ENCODE measurements at places on chromosomes 2 and 18.

DNA sequence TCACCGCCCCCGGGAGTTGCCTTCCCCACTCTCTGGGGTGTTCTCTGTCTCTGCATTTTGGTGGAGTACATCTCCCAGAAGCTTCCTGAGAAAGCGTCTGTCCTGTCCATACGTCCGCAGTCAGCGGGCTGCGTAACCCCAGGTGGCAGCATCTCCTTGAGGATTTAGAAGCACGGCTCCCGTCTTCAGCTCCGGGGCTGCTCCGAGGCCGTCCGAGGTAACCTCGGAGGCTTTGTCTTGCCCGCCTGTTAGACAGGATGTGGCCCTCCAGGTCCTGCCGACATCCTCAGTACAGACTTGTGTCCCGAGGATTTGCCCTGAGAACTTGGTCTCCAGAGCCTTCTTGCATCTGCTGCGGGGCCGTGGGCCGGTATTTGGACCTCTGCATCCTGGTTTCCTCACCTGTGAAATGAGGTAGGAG is 58.4 kb downstream of the CTDP1 start:
- no peak for DNase-seq

DNA sequence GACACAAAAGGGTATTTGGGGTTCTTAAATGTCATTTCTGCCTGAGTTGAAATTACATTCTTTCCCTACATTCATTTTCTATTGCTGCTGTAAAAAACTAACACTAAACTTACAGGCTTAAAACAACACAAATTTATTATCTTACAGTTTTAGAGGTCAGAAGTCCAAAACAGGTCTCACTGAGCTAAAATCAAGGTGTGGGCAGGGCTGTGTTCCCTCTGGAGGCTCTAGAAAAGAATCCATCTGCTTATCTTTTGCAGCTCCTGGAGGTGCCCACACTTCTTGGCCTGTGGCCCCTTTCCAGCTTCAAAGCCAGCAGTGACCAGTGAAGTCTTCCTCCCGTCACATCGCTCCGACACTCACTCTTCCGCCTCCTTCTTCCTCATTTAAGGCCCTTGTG is 23.2 kb upstream of the SLC1A4 start:
- DNase-seq, result no peak

- DNase-seq, result no peak
These were observed 174.0 kb downstream of the SMAD2 start for GRCh38 chr18:47756364-47757016.

DNA sequence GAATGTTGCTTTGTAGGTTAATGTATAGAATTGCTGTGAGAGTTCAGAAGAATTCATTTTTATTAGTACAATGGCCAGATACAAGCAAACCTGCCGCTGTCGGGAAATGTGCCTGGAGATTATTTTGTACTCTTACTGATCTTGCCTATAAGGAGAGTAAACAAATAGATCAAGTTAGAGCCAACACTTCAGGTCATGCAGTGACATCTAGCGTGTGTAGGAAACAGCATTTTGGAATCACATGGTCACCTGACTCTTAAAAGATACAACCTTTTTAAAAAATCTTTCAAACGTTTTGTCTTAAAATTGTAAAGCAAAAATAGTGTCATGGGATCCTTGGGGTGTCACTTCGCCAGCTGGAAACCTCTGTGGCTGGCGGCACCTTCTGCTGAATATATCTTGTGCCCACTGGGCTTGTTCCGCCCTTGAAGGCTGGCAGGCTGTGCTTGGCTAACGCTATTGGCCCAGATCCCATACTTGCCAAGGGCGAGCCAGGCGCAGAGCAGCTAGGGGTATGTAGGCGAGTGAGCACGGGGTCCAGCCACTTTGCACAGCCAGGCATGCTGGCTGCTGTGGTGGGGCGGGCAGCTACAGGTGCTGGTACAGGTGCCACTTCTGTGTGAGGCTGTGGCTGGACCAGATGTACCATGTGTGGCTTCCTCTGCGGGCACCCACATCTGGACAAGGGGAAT is 19.5 kb upstream of the RPRM start:
- DNase-seq, result no peak

GRCh38 chr2:239154971-239155805 is 245.6 kb downstream of the HDAC4 start:
- no peak for DNase-seq

DNA sequence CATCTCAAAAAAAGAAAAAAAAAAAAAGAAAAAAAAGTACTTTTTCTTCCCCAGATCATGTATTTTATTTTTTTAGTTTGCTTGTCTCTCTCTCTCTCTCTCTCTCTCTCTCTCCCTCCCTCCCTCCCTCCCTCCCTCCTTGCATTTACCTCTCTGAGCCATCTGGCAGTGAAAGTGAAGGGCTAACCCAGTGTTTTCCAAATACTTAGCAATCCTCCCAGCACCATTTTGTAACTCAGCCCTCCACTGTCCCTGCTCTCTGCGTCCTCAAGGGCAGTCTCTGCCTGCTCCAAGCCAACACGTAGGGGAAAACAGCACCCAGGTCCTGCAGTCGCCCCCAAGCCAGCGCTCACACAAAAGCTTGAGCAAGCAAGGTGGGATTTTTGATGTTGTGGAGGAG is 19.6 kb upstream of the TEX44 start:
- no peak for DNase-seq

- DNase-seq, result no peak
These were observed 105.0 kb upstream of the RASGRP3 start for GRCh38 chr2:33371304-33372090.

- DNase-seq, result peak; percentile 33
These were observed 17.3 kb downstream of the PIK3C3 start for GRCh38 chr18:41972067-41972925.

DNA sequence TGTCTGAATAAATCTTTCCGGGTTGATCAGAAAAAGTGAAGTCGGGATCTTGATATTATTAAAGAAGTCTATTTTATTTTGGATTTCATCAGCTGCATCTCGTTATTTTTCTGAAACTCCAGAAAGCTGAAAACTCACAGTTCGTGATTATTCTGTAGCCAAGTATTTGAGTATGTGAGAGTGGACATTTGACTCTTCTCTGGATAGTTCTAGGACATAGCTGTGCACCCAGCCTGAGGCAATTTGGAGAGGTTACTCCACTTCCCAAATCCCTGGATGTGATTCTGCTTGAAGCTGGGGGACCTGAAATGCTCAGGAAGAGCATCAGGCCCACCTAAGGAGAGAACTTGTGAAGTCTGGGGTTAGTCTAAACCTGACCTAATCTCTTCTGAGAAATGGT is 117.6 kb upstream of the PID1 start:
- DNase-seq, result no peak

- no peak for DNase-seq
These were observed 15.9 kb downstream of the SMAD7 start for GRCh38 chr18:48934723-48935432.

DNA sequence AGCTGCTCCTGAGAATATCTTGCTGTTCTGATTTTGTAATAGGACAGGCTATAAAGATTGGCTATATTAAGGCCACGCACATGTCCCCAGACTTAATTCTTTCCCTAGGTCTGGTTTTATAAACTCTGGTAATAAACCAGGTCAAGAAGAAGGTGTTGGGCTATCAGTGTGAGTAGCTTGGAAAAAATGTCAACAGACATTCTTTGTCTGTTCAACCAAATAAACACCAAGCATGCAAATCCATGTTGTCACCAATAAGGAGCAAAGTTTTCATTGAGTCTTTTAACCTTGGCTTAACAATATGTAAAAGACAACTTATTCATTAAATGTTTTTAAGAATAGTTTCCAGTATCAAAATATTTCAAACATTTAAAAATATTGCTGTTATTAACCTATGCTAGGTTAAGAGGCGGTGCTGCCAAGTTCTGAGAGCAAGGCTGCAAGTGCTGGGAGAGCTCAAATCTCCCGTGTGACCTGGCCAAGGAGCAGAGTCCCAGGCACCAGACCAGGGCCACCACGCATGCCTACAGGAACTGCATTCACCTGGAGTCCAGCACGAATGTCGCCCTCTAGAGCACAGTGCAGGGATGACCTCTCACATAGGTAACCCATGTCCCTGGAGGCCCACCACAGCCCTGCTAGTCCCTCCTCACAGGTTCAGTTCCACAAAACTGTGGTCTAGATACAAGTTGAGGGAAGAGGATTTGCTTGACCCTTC is 120.5 kb upstream of the POU3F3 start:
- DNase-seq, result no peak

DNA sequence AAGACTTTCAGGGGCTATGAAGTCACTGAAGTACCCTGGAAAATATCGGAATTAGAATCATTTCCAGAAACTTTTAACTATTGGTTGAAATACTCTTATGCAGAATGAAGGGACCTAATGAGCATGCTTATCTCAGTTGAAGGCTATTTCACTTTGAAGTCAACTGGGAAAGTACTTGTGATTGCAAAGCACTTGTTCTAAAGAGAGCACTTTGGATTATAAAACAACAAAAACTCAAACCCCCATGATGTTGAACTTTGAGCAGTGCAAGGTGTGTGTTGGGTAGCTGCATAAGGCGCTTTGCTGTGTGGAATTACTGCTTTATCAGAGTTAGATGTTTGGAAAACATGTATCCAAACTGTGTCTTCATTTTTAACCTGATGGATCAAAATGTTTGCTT is 12.0 kb upstream of the MGAT5 start:
- DNase-seq, result no peak

GRCh38 chr2:237214030-237214675 is 128.5 kb downstream of the COPS8 start:
- no peak for DNase-seq

DNA sequence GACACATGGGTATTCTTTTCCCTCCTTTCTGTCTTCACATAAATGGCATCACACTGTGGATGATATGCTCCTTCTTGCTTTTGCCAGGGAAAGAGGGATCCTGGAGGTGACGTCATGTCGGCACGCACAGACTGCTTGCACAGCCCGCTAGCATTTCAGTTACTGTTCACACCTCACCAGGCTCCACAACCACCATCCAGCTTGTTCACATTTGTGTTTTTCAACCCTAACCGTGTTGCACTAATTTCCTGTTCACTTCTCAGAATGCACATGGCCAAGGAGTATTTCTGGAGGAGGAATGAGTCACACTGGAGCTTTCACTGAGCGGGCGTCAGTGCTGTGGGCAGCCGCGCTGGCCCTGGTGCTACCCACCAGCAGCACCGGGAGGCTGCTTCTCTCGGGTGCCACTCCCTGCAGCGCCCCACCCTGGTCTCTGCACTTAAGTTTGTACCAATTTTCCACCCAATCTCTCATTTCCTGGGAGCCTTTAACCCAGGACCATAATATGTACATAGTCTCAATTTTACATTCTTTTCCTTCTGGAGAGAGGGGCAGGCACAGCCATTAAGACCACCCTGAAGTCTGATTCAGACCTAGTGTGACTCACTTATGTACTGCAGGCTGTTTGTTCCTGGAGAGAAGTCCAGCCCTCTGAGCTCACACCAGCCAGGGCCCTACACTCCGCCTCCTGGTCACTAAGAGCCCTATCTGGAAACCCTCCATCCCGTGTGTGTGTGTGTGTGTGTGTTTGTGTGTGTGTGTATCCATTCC is 65.1 kb downstream of the MBP start:
- DNase-seq, result peak; percentile 76

DNA sequence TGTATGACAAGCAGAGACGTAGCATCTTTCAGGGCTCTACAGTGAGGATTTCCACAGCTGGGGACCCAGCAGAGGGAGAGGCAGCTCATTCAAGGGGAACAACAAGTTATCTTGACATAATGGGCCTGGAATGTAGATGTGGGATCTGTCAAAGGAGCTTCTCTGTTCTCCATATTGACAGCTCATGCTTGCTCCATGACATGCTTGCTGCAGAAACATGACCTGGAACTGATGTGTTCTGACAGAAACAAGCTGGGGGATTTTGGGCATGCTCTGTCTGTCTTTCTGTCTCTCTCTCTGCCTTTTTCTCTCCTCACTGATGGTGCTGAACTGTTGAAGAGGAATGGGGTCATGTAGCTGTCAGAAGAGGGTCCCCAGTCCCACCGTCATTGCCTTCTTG is 79.6 kb downstream of the MMADHC start:
- no peak for DNase-seq

DNA sequence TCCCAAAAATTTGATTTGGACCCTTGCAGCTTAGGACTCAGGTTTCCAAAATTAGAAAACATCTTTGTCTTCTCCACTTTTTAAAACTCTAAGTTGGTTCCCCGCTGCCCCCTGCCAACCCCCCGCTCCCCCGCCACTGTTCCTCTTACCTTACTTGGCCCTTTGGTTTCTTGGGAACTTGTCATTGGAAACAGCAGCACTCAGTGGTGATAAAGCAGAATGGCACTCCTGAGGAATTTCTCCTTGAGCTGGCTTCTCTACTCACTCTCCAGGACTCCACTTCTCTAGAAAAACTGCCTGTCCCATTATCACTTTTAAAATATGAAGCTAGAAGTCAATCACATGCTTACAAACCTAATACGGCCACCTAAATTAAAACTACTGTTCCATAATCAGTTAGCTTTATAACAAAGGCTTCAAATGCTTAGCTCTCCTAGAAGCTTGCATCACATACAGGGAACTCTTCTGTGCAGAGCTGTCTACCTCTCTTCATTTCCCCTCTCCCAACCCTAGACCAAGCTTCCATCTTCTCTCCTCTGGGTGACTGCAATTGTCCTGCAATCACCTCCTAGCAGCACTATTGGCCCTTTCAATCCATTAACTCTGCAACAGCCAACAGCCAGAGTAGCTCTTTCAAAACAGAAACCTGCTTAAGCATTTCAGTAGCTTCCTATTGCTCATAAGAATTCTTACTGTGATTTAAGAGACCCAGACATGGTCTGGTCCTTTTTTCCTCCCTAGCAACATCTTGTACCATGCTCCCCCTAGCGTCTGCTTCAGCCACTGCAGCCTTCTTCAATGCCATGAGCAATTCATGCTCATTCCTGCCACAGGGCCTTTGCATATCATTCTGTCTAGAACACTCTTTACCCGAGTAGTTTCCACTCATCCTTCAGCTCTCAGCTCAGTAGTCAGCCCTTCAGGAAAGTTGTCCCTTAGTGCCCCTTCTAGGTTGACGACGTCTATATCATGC is 15.2 kb upstream of the PLEKHM3 start:
- DNase-seq, result peak; percentile 53

GRCh38 chr2:205130111-205130829 is 552.0 kb upstream of the NRP2 start:
- DNase-seq, result peak; percentile 32

GRCh38 chr2:137706786-137707613 is 257.3 kb upstream of the HNMT start:
- no peak for DNase-seq

- no peak for DNase-seq
These were observed 879.0 kb downstream of the SLC4A3 start for GRCh38 chr2:220506466-220506865.

GRCh38 chr2:224556381-224556780 is 28.8 kb downstream of the CUL3 start:
- no peak for DNase-seq

GRCh38 chr2:110755491-110756078 is 23.2 kb downstream of the ACOXL start:
- DNase-seq, result no peak

DNA sequence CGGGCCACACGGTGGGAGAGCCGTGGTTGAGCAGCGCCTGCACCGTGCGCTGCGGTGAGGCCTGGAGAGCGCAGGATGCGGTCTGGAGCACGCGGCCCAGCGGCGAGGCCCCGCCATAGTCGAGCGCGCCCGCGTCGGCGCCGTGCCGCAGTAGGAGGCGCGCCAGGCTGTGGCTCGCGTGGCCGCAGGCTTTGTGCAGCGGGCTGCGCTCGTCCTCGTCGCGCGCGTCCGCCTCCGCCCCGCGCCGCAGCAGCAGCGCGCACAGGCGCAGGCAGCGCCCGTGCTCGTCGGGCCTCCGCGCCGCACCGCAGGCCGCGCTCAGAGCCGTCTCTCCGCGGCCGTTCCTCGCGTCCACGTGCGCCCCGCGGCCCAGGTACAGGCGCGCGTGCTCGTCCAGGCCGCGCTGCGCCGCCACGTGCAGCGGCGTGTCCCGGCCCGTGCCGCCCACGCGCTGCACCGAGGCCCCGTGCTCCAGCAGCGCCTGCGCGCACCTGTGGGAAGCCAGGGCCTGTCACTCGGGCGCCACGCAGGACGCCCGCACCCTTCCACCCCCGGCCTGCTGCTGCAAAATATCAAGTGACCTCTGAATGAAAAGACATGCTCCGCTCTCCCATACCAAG is 46.3 kb upstream of the GBX2 start:
- DNase-seq, result no peak
